Astrocyte of the cerebellum (primary cell): ENCODE measurements at places on chromosomes 4 and X.

DNA sequence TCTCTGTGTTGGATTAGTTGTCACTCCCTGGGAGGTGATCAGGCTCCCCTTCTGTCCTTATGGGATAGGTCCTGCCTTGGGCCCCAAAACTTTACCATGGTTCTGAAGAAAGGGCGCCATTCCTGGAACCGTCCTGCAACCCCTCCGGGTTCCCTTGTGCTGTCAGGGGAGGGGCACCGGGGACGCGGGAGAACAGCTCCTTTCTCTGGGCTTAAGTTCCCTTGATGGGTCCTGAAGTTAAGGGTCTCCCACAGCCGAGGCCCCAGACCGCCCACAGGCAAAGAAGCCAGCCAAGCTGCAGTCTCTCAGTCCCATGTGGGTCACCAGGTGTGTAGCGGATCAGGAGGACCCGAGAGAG lies 44.8 kb downstream of the UGT2A3 start:
- DNase-seq, result no peak

DNA sequence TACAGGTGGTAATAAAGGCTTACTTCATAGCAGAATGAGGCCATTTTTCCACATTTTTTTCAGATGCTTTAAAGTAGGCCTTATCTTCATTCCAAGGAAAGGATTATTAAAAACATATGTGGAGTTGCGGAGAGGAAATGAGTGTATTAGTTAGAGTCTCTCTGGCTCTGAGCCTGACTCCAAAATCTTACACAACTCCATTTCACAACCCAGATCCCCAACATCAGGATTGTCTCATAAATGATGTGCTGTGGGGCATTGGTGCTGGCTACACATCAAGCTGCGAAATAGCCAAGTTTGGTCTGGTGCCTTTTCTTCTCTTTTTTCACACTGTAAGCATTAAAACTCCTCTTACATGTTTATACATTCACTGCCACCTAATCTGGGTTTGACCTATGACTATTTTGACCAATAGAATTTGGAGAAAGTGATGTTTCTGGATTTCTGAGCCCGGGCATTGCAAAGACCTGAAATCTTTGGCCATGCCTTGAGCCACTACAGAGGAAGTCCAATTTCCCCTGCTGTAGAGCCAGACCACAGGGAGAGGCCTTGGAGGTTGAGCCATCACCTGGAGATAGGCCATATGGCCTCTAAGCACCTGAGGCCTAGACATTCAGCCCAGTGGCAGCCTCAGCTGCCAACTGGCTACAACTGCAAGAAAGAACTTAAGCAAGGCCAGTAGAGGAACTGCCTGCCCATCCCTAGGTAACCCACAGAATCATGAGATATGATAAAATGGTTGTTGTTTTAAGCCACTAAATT lies 16.7 kb upstream of the SOD3 start:
- DNase-seq, result peak; percentile 94

- DNase-seq, result no peak
Measured at GRCh38 chr4:125464146-125464545, 149.4 kb downstream of the FAT4 start.

DNA sequence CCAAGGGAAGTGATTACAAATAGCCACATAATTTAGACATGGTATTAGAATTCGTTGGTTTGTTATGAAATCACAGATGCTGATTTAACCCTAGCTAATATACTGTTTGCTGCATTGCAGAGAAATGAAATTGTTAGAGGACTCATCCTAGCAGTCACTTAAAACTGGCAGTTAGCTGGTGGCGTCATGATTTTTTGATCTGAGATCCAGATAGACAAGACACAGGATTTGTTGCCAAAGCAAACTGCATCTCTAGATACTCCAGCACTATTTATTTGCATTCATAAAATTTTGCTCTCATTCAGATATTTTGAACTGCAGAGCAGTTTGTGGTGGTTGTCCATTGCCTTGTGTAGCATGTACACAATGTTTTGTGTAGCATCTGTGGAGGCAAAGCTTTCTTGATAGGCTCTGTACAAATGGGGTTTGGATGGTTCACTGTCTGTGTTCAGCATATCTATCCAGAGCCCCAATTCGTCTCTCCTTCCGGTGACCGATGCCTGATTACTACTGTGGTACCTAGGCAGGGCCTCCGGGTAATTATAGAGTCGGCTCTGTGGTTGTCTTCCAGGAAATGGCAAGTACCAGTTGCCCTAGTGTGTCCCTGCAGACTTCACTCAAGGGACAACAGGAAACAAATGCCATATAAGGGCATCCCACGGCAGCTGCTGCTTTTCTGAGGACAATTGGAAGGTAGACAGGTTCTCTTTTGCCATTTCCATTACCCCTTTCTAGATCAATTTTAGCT lies 30.1 kb upstream of the SPARCL1 start:
- DNase-seq, result no peak

DNA sequence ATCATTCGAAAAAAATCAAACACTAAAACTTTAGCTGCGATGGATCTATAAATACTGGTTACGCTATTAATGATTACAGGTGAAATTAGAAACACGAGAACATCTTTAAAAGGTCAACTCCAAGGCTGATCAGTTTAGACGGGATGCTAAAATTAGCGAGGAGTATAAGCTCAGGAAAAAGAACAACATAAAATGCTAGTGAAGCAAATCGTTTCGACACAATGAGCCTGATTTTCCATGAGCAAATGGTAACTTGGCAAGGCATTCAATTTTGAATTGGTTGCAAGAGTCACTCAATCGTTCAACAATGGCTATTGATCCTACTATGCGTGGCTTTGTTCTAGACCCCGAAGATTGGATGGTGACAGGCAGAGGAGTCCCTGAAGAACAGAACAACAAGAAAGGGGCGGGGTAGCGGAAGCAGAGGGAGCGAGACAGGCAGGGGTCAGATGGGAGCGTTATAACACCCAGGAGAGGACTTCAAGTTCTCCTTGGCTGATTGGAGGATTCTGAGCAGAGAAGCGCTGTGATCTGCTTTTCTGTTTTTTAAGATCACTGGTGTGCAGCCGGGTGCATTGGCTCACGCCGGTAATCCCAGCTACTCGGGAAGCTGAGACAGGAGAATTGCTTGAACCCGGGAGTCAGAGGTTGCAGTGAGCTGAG lies 146.5 kb downstream of the RBM47 start:
- DNase-seq, result no peak

DNA sequence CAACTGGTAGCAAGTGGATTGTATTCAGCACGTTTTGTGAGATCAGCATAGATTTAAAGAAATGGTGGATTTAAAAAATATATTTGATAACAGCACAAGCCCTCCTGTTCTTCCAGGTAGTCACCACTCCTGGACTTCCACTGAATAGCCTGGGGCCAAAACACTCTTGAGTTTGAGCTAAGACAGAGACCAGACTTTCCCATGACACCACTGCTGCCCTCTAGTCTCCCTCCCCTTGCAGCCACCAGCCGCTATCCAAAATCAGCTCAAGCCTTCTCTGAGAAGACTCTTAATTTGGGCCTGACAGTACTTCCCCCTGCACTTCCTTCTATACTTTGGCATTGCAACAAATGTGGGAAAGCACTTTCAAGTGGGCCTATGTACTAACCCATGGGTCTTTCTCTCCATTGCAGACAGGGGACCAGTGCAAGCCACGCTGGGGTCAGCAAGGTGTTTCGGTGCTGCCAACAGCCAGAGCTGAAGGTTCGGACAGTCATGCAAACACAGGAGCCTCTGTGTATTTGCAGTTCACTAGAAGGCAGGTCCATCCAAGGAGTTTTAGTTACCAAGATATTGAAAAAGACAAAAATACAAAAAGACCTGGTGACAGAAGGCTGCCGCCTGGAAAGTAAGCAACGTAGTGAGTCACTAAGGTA lies 40.5 kb upstream of the KLHL13 start:
- DNase-seq, result no peak

DNA sequence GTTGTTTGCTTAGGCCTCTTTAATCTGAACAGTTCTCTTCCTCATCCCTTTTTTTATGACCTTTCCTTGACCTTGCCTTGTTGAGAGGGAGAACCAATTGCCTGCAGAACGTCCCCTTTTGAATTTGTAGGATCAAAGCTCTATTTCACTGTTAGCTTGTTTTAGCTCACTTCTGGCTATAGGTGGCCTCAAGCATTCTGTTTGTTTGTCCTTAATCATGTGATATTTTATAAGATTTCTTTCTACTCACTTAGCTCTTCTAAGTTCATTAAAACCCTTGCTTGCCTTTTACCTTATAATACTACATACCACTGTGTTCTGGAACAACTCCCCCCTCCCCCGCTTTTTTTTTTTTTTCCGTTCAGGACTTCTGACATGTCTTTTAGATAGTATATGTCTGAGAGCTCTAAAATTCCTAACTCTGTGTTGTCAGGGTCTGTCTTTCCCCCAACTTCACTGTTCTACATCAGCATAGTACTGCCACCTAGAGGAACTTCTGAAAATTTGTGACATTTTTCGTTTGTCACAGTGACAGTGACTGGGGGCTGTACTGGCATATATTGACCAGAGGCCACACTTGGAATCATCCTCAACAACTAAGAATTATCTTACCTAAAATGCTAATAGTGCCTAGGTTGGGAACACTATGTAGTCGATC lies 128.5 kb downstream of the LARP7 start:
- peak; percentile 3 for DNase-seq

GRCh38 chrX:117995378-117995777 lies 121.2 kb downstream of the KLHL13 start:
- no peak for DNase-seq

DNA sequence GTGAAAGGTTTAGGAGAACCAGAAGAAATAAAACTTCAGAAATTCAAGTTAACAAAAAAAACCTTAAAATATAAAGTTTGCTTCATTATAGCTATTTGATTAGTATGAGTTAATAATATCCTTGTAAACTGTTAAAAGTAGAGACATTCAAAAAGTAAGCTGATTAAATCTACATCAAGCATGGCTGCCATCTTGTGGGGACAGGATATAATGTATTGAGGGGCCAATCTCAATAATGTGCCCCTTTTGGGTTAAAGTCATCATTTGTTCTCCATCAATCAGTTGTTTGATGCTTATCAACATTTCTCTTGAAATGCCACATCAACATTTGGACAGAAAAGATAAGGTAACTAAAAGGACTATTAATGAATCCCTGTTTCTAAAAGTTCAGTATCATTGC lies 4.6 kb upstream of the GRID2 start:
- DNase-seq, result no peak

GRCh38 chr4:152485726-152486276 lies 50.1 kb downstream of the FBXW7 start:
- DNase-seq, result peak; percentile 79

DNA sequence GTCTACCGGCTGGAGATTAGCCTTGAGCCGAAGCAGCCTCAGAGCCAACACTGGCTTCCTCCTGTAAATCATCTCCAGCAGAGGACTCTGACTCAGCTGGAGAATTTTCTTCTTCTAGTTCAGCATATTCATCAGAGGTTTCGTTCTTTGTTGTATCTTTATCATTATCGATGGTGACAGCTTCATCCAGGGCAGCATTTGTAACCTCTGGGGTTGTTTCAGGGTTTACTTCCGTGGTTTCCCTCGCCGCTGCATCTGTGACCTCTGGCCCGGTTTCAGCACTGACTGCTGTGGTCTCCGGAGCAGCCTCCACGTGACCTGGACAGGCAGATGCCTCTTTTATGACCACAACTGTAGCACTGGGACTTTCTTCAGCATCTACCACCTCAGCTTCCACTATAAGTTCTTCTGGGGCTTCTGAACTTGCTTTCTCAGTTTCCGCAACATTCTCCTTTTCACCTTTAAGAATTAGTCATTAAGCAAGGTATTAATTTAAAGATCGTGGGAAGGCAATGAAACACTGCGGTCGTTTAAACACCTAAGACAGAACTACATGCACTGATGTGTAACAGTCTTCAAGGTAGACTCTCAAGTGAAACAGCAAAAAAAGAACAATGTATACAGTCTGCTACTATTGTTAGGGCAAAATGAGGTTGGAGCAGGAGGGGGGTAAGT lies 13.3 kb downstream of the MGARP start:
- DNase-seq, result no peak
